ENCODE measurements at places on chromosomes 1 and 21.

- DNase-seq = no peak
These were observed 661 bp downstream of the PLEKHO1 start for GRCh38 chr1:150150133-150151021.

DNA sequence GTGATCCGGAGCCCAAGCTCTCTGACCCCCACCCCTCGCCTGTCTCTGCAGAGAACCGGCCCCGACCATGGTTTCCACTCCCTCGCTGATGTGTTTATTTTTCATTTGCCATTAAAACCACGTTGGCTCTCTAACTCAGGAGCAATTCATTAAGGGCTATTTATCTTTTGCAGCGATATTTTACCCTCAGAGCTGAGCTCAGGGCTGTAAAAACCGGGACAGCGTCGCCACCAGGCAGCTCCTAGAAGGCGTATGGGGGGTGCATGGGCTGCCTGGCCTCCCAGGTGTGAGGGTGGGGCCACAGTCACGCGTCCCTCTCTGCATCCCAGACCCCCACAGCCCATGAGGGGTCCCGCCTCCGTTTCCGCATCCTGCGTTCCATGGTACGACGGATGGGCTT is 71.4 kb downstream of the PRDM16 start:
- no peak for DNase-seq

- no peak for DNase-seq
These were observed 41.7 kb downstream of the HUNK start for GRCh38 chr21:31914472-31914871.

DNA sequence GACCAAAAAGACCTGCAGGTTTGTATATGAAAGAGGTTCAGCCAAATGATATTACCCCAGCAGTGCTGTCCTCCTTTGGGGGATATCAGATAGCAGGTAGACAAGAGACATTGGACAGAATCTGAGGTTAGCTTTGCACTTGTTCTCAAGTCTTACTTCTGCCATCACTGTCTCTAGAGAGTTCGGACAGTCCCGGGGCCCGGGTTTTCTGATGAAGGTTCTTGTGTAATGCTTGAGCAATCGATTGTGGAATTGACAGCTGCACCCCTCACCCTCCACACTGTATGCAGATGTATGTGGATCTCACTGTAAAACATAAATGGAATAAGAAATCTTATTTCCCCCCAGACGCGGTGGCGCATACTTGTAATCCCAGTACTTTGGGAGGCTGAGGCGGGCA is 56.2 kb upstream of the MORC3 start:
- no peak for DNase-seq

- no peak for DNase-seq
These were observed 122.2 kb upstream of the PDE4B start for GRCh38 chr1:65670518-65670917.

- no peak for DNase-seq
These were observed 187.9 kb downstream of the PTPRU start for GRCh38 chr1:29424266-29424665.

- no peak for DNase-seq
These were observed 118.9 kb downstream of the RIPK4 start for GRCh38 chr21:41647806-41648561.

DNA sequence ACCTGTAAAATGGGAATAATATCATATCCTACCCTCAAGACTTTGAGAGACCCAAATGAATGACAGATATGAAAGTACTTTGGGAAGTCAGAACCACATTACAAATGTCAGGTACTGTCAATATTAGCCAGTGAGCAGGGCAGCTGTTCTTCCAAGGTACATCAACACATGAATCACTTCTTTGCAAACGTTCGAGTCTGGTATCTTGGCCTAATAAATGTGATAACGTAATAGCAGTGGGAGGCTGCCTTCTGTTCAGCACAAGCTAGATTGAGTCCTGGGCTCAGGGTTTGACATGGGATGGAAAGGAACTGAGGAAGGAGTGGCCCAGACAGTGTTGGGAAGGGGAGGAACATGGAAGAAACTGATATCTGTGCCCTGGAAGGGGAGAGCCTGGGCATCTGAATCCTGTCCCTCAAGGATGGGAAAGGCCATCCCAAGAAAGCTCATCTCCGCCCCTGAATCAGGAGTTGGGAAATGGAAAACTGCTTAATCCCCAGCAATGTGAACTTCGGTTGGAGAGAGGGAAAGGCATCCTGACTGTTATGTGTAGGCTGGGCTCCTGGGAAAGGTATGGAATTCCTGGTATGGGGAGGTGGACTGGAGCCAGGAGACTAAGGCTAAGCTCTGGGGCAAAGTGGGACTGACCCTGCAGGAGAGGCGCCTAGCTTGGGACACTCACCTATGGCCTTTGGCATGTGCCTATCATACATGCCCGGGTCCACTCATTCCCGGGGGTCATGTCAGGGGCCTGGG is 14.3 kb downstream of the KCNC4 start:
- no peak for DNase-seq

- DNase-seq = no peak
These were observed 188.9 kb upstream of the TMEM51 start for GRCh38 chr1:14964711-14965055.

- DNase-seq = no peak
These were observed 2.2 kb downstream of the SPATA6 start for GRCh38 chr1:48469616-48470480.
